ENCODE measurements at places on chromosomes 6 and 20.

DNA sequence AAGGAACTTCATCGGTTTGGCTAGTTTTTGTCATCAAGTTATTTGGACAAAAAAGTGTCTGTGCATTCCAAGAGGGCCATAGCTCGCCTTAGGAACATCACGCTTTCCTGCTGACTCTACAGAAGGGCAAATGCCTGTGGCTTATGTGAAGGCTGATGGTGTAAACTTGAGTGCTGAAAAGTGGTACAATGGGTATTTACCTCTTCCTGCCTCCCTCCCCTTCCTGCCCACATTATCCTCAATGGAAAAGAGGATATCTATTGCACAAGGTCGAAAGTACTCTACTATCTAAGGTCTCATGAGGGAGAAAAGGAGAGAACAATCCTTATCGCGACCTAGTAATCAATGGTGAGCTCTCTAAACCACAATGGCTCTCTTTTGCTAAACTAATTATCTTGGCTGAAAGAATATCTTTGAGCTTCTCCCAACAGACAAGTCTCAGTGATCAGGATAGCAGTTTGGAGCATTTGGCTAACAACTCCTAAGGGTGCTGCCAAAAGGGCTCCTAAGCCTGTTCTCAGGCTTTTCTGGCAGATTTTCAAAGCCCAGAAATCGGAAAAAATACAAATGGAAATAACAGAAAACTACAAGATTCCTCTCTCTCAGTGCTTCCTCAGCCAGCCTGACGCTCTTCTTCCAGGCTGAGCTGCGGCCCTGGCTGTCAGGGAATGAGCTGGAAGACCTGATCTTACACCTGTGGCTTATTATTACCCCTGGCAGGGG is 42.6 kb upstream of the ENPP1 start:
- no peak for DNase-seq

DNA sequence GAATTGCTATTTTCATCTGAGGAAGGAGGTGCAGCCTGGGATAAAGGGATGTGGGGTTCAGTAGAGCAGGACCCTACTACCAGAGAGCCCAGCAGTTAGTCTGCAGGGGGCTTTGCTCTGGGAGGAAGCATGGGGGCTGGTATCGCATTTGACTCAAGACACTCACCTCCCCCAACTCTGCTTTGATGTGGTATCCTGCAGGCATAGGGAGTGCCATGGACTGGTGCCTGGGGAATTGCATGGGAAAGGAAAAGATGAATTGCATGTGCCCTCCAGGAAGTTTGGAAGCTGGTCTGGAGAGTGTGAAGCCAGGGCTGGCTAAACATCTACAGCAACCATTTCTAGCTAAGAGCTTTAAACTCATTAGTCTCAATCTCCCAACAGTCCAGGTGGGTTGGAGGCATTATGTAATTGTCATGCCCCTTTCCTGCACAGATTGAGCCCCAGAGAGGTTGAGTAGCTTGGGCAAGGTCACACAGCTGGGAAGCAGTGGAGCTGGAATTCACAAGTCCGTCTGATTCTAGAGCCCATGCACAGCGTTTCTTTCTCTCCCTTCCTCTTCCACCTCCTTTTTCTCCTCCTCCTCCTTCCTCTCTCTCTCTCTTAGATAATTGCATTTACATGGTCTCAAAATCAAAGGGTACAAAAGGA is 26.2 kb upstream of the PNPLA1 start:
- DNase-seq = no peak

GRCh38 chr6:14440940-14441781 is 323.6 kb downstream of the CD83 start:
- DNase-seq = no peak

- DNase-seq = no peak
These were observed 279.1 kb downstream of the FARS2 start for GRCh38 chr6:5540370-5540769.

GRCh38 chr20:24954151-24954550 is 5.1 kb downstream of the CST7 start:
- DNase-seq = no peak

- no peak for DNase-seq
These were observed 134.7 kb downstream of the PACRG start for GRCh38 chr6:162862462-162862861.

GRCh38 chr20:47973519-47974233 is 188.4 kb upstream of the SULF2 start:
- no peak for DNase-seq

DNA sequence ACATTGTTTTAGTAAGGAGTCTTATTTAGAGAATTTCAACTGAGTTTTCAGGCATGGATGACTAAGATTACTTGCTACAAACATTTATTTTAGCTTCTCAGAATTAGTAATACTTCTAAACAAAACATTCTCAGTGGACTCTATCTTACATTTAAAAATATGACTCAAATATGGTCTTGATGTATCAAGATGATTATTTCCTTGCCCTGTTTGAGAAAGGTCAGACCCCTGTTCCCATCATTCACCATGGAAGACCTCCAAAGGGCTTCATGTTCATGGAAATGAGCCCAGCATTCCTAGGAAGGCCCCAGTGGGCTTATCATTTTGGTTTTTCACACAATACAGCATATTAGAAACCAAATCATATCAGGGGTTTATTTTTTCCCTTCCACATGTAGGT is 24.6 kb upstream of the TRPC4AP start:
- DNase-seq = no peak

DNA sequence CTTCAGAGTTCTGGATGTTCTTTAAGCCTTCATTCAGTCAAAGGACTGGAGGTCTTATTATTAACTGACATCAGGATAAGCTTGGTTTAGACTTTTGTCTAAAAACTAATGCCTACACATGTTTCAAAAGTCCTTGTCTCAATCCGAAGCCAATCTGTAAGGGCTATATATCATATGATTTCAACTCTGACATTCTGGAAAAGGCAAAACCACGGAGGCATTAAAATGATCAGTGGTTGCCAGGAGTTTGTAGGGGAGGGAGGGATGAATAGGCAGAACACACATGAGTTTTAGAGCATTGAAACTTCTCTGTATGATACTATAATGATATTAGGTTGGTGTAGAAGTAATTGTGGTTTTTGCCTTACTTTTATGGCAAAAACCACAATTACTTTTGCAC is 1285.8 kb upstream of the CITED2 start:
- no peak for DNase-seq

DNA sequence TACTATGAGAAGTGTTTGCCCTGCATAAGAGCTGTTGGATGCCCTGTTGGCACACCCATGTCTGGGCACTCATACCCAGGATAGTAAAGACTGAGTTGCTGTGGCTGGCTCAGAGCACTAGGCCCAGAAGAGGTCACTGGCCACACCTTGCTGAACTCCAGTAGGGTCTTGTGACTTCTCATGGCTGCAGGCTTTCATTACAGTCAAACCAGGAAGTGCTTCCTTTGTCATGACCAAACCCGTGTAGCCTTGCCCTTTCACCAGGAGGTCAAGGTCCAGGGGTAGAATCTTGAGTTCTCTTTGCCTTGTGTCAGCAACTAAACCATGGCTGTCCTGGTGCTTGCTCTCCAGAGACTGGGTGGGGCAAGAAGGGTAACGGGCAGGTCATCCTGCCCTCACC is 49.5 kb downstream of the CD164 start:
- DNase-seq = no peak

- DNase-seq = no peak
These were observed 47.1 kb downstream of the E2F3 start for GRCh38 chr6:20448828-20449227.

GRCh38 chr20:36624068-36624943 is 18.7 kb downstream of the RAB5IF start:
- DNase-seq = no peak

DNA sequence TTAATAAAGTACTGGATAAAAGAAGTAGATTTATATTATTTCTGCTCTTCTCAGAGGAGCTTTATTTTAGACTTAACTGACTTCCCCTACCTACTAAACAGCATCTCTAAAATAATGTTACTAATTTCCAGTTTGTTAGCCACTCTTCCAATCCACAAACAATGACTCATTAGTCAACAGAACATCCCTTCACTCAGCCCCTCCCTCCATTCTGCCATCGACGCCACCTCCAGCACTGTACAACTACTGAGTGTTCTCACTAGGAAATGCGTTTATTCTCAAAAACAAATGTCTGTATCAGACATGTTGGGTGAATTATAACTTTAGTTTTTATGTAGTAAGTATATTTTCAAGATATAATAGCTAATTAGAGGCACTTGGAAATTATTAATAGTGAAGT is 427.0 kb downstream of the EYS start:
- DNase-seq = no peak

- DNase-seq = no peak
These were observed 15.2 kb downstream of the EFHC1 start for GRCh38 chr6:52435345-52435744.

GRCh38 chr6:32940656-32941213 is at the start of gene HLA-DMB:
Gene HLA-DMB (minus strand): TSS chr6:32941028. CDS start chr6:32940807, 221 bp downstream.
- peak; percentile 64 for DNase-seq

GRCh38 chr6:84220809-84221409 is 6.5 kb downstream of the CEP162 start:
- no peak for DNase-seq

DNA sequence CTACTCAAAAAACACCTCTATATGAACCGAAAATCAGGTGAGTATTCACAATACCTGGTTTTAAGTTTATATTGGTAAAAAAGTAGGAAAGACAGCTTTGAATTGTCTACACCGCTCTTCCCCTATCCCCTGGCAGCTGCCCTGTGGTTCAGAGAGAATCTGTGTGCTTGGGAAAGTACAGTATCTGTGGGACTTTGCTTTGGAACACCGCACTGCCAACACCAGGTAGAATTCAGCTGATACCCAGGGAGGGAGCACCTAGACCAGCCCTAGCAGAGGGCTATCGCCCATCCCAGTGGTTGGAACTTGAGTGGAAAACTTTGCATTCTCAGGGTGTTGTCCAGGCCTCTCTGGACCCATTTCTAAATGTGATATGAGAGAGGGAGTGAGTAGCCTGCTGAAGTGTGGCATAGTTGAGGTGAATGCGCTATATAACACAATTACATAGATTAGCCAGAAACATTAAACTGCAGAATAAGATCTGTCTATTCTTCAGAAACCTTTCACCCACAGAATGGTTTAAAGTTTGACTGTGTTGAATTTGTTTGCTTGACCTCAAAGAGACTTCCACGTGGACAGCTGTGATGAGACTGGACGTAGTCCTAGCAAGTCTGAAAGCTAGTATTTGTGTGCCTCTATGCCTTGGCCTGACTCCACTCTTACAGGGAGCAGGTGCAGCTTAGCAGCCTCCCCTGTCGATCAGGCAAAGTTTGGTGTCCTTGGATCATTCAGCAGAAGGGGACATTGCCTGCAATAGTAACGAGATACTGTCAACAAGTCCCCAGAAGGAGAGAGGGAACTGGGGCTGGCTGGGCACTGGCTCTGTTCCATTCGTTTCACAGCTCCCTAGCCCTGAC is 11.5 kb upstream of the MPC1 start:
- no peak for DNase-seq

DNA sequence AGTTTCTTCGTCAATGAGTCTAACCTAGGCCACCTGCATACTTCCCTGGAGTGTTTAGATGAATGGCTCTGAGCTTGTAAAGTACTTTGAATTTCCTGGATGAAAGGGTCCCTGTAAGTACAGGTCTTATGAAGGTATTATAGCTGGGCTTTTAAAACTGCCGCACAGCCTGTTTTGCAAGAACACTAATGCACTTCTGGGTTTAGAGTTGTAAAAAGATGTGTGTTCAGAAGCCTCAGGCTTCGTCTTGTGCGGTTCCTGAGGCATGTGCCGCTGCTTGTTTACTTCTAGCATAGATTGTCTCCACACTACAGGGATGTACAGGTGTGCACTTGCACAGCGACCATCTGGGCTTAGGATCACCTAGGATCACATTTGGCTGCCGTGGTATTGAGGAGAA is 324.5 kb downstream of the SOX4 start:
- no peak for DNase-seq

DNA sequence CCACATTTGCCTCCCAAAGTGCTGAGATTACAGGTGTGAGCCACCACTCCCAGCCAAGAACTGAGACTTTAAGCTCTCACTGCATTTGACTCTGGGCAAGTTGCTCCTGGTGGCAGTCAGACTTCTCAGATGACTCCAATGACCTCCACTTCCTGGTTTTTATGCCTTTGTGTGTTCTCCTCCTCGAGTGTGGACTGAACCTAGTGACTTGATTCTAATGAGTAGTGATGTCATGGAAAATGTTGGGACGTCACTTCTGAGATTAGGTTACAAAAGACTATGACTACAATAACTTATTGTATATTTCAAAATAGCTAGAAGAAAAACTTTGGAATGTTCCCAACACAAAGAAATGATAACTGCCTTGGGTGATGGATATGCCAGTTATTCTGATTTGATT is 12.0 kb downstream of the SPINT3 start:
- DNase-seq = no peak

DNA sequence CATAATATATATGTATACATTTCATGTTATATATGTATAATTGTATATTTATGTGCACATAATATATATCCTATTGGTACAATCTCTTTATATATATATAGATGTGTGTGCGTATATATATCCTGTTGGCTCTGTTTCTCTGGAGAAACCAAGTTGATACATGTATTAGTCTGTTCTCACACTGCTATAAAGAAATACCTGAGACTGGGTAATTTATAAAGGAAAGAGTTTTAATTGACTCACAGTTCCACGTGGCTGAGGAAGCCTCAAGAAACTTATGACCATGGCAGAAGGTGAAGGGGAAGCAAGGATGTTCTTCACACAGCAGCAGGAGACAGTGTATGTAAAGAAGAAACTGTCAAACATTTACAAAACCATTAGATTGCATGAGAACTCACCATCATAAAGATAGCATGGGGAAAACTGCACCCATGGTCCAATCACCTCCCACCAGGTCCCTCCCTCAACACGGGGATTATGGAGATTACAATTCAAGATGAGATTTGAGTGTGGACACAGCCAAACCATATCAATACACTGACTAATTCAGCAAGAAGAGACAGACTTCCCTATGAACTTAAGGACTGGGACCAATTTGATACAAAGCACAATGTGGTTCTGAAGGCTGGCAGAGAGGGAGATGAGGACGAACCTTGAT is 14.0 kb downstream of the CST3 start:
- DNase-seq = no peak

GRCh38 chr6:160810238-160810637 is 108.2 kb downstream of the PLG start:
- DNase-seq = no peak

DNA sequence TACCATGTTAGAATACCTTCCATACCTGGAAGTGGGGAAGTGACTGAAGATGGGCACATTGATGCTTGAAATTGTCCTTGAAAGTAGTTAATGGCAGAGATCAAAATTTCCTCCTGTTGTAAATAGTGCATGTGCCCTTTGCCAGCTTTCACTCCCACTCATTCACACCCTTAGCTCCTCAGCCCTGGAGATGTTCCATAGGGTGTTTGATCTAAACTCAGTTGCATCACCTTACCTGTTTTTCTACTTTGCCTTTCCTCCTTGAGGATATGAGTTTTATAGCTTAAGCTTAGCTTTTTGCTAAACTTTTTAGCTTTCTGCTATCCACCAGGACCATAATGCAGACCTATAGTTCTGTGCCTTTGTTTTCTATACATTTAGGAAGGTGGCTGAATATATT is 69.0 kb downstream of the CEP57L1 start:
- no peak for DNase-seq

GRCh38 chr20:50344232-50345071 is 153.8 kb downstream of the CEBPB start:
- no peak for DNase-seq

Data from left renal pelvis (tissue), 4 donors.